ENCODE measurements at places on chromosomes 7 and 10.

DNA sequence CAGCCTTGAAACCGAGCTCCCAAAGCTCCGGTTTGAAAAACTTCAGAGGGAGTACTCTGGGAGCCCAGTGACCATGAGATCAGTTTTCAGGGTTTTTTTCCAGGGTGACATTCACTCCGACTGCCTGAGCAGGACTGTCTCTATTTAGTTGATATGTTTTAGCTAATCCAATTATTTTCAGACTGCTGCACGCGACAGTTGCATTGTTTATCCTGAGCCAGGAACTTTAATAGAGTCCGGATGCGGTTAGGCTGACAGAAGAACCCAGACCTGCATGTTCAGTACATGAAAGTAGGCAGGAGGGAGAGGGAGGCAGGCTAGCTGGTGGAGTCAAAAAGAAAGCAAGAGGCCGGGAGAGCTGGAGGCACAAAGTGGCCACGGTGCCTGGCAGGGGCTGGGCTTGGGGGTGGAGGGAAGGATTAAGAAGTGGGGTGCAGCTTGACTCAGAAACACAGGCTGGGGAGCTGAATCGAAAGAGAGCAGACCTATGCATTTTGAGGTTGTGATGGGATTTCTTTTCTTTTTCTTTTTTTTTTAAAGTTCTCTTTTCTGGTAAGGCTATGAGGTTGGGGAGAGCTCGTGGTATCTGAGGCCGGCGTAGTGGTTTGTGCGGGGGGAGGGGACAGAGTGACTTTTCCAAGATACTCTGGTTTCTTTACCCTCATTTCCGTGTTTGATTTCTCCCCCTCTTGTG lies 5.7 kb downstream of the GATA3 start:
- no peak for DNase-seq

DNA sequence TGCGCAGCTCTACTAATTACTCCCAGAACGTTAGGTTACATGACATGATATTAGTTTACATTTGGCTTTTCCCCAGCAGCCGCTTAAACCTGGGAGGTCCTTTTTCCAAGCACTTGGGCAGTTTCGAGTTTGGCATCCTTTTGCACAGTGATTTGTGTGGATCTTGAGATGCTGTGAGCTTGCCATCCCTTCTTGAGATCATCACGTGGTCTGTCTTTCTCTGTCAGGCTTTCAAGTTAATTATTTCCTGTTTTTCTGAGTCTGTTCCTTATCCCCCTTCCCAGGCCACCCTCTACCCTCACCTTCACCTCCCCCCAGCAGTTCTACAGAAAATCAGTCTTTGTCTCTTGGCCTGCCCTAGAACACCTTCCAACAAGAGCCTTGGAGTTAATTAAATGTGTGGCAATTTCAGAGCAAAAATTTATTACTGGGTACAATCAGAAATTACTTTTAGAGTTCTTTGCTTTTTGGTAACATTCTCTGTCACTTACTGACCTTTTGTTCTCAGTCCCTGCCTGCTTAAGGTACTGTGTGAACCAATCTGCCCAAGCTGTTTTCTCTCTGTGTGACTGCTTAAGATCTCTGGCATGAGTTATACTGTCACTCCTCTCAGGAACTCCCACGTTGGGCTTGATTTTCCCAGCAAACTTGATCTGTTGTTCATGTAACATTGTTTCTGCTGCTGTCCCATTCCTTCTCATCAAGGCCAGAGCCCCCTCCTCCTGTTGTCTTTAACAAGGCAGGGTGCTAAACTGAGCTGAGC lies 3.1 kb upstream of the SLF2 start:
- DNase-seq = no peak

DNA sequence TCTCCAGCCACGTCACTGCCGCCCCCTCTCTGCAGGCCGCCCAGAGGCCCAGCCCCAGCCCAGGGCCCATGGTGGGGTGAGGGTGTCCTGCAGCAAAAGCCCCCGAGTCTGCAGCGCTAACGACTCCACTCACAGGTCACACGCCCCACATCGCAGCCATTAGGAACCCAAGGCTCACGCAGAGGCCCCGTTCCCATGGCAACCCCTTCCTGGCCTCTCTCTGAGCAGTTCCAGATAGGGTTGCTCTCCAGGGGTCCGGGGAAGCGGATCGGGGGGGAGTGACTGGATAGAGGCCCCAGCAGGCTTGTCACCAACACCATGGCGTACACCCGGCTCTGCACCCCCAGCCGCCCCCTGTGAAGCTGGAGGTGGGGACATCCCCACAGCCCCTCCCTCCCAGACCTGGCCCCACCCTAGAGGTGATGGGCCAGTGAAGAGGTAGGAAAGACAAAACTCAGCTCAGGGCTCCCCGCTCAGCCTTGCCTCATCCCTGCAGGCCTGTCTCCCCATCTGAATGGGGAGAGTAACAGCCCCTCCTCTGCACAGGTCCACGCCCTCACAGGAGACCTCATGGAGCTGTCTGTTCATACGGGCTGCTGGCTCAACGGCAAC lies 41.2 kb downstream of the TNRC18 start:
- DNase-seq = no peak

DNA sequence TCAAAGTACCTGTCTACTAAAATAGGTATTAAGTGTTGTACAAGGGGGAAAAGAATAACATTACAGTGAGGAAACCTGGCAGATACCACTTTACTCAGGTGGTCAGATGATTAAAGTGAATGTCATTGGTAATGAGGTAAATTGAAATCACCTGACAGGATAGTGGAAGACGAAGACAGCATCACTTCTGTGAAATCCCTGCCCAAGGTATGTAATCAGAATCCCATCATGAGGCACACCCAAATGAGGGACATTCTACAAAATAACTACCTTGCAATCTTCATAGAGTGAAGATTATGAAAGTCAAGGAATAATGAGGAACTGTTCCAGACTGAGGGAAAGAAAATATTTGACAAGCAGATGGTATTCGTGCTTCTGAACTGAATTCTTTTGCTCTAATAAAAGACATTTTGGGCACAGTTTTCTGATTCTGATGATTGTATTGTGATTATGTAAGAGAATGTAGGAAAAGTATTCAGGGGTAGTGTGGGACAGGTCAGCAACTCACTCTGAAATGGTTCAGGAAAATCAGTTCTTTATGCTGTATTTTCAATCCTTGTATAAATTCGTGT lies 33.3 kb upstream of the ARMS2 start:
- no peak for DNase-seq

- peak; percentile 30 for DNase-seq
These were observed 15.6 kb downstream of the PDAP1 start for GRCh38 chr7:99392659-99393354.

DNA sequence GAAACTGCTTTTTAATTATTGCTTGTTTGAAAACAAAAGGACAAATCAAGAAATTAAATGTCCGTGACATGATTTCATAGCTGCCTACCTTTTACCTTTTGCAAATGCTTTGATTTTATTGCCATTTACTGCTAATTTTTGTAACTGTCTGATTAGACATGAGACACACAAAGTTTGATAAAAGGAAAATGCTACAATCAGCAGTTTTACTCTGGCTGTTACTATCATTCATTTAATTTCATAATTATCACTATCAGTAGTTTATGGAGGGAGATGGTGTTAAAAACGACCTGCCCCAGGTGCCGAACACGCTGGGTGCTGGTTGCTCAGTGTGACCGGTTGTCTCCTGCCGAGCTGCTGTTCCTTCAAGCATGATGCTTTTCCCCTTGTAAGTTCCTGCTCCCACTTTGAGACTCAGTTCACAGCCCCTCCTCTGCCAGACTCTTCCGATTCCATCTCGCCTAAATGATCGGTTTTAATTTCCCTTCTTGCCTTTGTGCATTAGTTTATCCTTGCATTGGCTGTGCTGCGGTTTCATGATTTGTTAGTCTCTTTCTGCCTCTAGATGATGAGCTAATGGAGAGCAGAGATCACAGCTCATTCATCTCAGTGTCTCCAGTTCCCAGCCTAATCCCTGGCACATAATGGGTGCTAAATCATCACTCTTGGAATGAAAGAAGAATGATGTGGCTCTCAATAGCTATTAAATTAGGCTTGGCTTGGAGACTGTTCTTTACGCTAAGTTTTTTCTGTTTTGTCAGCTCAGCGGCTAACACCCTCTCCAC lies 110.6 kb downstream of the PFKFB3 start:
- DNase-seq = no peak

- DNase-seq = no peak
These were observed 51.3 kb downstream of the ADK start for GRCh38 chr10:74202356-74202755.

All from NCI-H446 (cell line).